ENCODE measurements at places on chromosomes 6 and 20. TPM values are rescaled to one million over a fixed set of nuclear protein-coding genes. Genes with fewer than 3 reads are reported as not detected.

- peak; percentile 79 for DNase-seq
Observed at GRCh38 chr6:44128020-44128917, 915 bp downstream of the TMEM63B start.

Gene TOX2
- total RNA-seq: 5.9 TPM

- no peak for DNase-seq
Observed at GRCh38 chr6:99560668-99561067, 7.8 kb downstream of the CCNC start.

- no peak for DNase-seq
Observed at GRCh38 chr6:21199262-21199661, 394.3 kb upstream of the SOX4 start.

- DNase-seq: no peak
Observed at GRCh38 chr20:14234666-14235295, 102.6 kb downstream of the FLRT3 start.

DNA sequence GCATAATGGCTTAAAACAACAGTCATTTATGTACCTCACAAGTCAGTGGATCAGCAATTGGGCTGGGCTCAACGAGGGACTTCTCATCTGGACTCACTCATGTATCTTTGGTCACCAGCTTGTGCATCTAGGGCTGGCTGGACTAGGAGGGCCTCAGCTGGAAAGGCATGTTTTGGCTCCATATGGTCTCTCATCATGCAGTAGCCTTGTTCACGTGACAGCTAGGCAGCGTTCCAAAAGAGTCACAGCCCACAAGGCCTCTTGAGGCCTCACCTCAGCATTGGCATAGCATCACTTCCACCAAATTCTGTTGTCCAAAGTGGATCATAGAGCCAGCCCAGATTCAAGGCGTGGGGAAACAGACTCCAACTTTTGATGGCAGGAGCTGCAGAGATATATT, 110.1 kb downstream of the MAFB start:
- no peak for DNase-seq

DNA sequence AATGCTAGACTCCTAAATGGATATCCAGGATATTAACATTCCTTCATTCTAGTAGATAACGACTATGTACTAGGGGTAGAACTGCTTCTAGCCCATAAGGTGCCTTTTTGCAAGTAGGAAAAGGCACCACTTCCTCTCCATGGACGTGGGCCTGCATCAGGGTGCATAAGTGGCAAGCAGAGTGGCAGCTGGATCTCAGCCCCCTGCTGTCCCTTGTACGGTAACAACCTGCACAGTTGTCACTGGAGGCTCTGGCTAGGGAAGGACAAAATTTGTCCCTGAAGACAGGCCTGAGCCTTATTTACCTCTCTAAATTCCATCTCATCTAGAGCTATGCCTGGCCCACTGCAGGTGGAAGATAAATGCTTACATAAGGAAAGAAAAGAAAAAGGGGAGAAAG, 42.5 kb upstream of the SAYSD1 start:
- DNase-seq: no peak

Gene SAPCD1
- 6.5 TPM for total RNA-seq

- DNase-seq: no peak
Observed at GRCh38 chr6:152605342-152605741, 31.8 kb downstream of the SYNE1 start.

- DNase-seq: no peak
Observed at GRCh38 chr6:40039042-40039441, 104.8 kb upstream of the MOCS1 start.

DNA sequence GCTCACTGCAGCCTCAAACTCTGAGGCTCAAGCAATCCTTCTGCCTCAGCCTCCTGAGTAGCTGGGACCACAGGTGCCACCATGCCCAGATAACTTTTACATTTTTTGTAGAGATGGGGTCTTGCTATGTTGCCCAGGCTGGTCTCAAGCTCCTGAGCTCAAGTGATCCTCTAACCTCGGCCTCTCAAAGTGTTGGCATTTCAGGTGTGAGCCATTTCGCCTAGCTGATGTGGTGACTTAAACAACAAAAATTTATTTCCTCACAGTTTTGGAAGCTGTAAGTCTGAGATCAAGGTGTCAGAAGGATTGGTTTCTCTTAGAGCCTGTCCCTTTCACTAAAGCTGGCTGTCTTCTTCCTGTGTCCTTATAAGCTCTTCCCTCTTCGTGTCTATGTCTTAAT, 15.0 kb upstream of the JARID2 start:
- no peak for DNase-seq

Gene TMEM151B
- total RNA-seq: not detected

GRCh38 chr6:134821397-134821796, 128.5 kb downstream of the ALDH8A1 start:
- DNase-seq: no peak

DNA sequence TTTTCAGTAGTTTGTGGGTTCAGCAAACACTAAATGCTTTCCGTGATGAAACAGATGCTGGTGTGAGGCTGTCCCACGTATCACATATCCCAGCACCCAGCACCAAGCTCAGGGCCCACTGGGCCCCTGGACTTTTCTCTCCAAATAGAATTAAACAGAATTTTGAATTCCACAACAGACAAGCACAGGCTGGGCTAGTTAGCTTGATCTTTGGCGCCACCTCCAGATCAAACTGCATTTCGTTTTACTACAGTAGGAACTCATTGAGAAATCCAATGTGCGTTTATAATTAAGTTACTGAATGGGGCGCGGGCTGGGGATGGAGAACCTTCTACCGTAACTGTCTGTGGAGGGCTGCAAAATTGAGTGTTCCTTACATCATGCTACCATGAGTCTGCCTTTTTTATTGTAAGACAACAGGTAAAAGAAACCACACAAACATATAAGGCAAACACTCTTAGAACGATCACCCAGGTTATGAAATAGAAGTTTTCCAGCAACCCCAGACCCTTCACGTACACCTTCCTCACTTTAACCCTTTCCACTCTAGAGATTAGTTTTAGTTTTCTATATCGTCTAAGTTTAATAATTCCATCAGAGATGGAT, 107.8 kb downstream of the ZFP64 start:
- DNase-seq: peak; percentile 76

Gene CRIP3
- 5.6 TPM for total RNA-seq

DNA sequence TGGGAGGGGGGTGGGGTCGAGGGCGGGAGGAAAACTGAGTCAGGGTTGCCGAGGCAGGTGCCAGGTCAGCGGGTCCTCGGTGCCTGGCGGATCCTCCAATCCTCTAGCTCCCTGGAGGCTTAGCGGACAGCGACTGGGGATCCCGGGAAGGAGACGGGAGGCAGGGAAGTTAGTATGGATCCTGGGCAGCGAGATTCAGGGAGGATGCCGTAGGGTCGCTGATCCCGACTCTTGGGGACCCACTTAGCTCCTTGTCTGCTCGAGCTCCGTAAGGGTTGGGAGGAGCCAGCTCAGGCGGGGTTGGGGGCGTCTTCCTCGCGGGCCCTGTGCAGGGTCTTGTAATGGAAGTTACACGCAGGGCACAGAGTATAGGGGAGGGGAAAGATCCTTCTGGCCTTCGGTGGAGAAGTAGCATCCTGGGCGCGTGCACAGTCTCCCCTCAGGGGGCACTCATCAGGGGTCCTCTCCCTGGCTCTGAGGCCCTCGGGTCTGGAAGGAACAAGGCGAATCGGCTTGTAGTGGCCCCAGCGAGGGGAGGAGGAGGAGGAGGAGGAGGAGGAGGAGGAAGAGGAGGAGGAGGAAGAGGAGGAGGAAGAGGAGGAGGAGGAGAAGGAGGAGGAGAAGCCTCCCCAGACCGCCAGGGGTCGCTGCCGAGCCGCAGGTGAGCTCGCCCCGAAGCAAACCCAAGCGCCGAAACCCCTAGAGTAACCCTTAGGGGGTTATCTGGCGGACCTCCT, 6.4 kb upstream of the SLC12A5 start:
- DNase-seq: no peak

GRCh38 chr20:18005990-18006364, 37.2 kb downstream of the MGME1 start:
- no peak for DNase-seq

DNA sequence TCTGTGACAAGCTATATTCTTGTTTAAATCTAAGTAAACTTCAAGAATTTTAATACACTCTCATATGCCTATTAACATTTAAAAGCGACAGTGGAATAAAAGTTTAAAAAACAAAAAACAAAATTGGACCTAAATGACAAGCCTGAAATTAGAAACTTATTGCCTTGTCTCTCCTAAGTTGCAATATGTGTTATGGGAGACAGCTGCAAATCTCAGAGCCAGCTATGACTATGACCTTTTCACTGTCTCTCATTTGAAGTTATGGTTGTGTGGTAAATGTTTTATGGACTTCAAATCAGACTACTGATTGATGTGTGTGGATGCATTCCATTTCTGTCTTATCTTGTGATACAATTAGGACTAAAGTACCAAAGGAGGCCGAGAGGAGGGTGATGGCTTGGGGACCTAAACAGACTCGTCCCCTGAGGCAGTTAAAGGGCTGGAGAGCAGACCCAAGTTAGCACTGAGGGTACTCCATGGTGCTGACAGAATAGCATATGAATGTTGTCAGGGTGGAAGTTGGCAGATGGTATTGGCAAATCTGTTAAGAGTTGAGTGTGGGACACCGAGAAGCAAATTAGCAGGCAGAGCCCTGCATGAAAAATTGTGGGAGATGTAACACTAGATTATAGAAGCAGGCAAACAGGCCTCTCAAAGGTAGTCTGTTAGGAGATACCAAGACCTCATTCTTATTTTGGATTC, 930.1 kb upstream of the MAN1A1 start:
- DNase-seq: no peak

DNA sequence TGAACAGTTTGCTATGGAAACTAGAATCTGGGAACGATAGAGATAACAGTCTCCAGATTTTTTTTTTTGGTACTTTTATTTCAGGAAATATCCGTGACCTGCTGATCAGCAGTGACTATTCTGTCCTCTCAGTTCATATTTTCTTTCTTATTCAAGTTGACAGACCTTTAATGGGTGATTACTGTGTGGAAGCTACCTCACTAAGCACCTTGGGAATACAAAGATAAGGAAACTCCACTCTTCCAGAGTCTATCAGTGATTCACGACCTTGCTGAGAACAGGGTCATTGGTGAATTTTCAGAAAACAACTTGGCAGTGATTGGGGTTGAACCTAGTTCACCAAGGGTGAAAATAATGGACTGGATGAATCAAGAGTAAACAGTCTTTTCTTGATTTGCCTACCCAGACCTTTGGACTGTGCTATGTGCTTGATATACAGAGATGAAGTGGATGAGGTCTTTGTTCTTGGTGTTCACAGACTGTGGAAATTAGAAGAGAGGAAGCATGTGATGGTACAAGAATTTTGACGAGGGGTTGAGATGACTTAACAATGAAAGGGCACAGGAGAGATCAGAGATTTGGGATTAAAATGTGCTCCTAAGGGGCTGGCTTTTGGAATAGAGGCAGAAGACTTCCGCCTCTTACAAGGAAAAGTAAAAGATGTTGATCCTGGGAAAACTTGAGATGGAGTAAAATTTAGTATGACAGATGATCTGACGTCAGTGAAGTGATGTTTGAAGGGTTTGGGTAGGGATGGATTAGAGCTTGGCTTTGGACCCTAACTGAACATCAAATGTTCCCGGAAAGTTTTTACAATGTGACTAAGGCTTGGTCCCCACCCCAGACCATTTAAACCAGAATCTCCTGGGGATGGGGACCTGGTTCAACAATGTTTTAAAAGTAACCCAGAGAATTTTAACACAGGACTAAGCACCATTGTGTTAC, 1.2 kb downstream of the KAT14 start:
- no peak for DNase-seq

GRCh38 chr6:154347981-154348380, 8.6 kb downstream of the IPCEF1 start:
- no peak for DNase-seq

DNA sequence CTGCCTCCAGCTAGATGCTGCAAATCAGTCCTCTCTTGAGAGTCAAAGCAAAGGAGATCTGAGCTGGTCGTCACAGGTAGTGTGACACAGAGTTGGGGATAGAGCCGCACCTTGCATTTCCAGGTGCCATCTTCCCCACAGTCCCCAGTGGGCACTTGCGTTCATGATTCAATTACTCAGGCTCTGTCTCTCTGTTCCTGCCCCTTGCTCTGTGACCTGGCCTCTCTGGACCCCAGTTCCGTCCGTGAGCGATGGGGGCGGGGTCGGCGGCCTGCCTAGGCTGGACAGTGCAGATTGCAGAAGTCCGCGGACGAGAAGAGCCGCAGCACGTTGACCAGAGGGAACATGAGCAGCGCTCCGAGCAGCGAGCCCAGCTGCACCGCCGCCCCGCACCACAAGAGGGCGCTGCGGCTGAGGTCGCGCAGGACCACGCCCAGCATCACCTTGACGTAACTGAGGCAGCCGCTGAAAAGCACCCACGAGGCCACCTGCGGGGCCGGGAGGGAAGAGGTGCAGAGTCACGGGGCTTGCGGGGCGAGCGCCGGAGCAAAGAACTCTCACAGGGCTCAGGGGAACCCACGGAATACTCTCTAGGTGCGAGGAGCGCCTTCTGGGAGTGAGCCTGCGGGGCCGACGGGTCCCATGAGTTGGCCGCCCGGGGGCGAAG, 7.4 kb downstream of the SLC52A3 start:
- DNase-seq: peak; percentile 64

Gene XKR7
- total RNA-seq: 0.06 TPM

Gene KCTD20
- total RNA-seq: 35.6 TPM

DNA sequence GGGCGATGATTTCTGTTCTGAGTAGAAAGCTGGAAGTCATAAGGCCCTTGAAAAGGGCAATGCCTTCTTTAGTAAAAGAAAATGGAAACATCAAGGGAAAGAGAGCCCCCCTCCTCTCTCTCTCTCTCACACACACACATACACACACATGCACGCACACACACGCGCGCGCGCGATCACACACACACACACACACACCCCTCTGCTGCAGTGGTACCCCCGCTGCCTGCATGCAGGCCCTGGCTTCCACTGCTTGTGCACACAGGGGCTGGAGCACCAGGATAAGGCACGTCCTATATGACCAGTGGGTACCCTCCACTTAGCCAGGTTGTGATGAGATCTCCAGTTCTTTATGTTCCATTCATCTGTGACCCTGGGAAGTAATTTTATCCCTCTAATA, 300.9 kb downstream of the SLC35F1 start:
- peak; percentile 12 for DNase-seq

DNA sequence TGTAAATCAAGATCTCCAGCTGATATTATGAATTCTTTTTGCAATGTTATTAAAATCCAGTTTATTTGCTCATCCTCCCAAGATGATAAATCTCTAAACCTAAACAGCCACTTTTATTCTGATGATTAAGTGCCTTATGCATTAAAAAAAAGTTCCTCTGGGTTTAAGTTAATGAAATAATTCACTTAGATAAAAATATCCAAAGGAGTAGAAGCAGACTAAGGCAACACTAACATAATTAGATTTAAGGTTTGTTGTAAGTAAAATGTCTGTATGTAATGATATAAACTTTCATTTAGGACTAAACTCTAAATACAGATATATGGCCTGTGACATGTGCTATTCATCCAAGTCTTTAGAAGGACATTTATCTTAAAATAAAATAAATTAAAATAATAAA, 457.2 kb downstream of the TENT5A start:
- no peak for DNase-seq

DNA sequence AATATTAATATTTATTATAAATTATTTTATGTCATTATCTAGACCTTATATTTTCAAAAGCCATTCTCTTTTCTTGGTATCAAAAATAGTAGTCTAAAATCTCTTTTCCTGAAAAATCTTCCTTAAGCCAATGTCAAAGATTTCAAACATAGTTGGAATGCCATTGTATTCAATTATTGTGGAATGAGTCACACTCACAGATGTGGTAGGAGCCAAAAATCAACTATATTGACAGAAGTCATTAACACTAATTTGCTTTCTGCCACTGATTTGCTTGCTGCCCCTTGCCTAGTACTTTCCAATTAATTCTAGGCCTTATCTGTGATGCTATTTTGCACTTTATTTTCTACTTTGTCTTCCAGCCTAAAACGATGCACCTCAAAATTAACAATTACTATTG, 1326.3 kb upstream of the GJE1 start:
- DNase-seq: no peak

- no peak for DNase-seq
Observed at GRCh38 chr6:12842658-12843057, 126.1 kb downstream of the PHACTR1 start.

Data from kidney (tissue), 22 donors.